ENCODE measurements at places on chromosomes 12 and 14.
A peak's percentile ranks its signal among the peaks of the same experiment; 100 is the strongest.

DNA sequence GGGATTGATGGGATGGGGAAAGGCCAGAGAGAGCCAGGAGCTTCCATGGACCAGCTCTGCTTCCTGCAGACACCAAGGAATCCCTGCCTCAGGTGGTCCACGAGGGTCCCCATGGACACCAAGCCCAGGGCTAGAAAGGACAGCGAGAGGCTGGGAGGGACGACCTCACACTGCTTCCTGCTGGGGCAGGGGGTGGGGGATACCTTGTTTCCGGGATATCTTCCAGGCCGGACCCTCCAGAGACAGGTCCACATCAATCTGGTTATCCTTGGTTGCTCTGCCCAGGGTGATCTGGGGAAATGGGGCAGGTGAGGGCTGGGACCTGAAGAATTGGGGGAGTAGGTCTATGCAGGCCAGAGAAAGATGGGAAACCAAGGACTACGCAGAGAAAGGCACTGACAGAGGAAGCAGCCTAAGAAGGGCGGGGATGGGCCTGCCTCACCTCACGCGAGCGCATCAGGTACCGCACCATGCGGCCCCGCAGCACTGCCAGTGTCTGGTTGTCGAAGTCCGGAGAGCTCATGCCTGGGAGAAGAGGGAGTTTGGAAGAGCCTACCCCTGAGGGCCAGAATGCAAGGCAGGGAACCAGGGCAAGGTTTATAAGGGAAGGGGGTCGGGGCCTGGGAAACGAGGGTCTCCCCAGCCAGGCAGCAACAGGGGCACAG is 8.8 kb downstream of the MCRS1 start:
- DNase-seq = no peak

- no peak for DNase-seq
Observed at GRCh38 chr12:62190689-62191490, 69.3 kb upstream of the USP15 start.

DNA sequence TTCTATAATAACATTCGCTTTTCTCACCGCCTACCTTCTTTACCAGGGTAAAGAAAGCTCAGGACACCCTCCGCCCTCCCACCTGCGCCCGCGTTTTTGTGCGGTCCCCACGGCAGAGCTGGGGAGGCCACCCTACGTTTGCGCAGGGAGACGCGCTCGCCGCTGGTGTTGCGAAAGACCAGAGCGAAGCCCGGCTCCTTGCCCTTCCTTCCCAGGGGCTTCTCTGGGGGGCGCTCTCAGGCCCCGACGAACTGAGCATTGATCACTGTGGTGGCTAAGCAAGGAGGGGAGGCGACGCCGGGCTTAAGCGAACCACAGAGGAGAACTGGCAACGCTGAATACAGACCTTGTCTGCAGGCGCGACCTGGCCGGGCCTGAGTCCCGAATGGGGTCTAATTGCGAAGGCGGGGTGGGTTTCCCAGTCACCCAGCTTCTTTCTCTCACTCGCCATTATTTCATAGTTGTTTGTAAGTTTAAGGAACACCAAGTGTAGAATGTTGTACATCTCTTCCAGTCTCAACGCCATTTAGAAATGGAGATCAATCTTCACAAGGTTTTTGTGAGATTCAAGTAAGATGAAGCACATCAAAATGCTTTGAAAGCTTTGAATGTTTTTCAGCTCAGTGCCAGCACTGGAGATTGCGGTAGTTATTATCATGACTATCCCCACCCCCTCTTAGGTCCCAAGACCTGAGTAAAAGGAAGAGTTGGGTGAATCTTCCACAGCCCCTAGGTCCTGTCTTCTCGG is 1.7 kb upstream of the NKX2-1 start:
- no peak for DNase-seq

GRCh38 chr14:24699052-24699451 is 65.1 kb upstream of the GZMB start:
- no peak for DNase-seq

DNA sequence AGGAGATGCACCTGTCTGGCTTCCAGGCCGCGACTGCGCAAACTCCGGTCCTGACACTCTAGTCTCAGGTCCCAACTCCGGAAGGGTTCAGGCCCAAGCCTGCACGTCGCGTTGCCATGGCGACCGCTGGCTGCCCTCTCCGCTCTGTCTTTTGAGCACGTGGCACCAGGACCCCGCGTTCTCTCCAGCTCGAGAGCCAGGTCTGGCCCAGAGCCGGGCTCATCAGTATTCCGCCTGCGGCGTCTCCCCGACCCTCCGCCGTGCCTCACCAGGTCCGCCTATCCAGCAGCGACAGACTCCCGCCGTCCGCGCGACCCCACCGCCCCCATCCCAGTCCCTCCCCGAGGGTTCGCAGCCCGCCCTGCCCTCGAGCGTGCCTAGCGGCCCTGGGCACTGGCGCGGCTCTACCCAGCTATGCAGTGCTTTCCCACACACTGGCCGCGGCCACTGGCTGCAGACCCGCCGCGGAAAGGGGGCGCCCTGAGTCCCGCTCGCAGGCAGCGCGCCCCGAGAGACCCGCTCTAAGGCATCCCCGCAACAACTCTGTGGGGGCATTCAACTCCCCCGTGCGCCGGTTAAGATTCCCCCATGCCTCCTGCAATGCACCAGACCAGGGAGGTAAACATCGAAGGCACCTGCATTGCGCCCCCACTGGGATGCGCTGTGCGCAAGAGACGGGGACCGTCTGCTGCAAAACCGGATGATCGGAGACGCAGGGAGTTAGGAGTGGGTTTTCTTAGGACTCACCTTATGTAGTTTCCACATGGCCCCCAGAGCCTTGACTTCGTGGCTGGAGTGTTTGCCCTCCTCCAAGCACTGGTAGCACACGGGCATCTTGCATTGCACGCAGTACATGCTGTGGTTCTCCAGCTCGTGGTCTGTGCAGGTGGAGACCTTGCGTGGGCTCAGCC is 1.3 kb downstream of the TRIM9 start:
- DNase-seq = peak; percentile 15

GRCh38 chr12:3152011-3152511 is 74.9 kb downstream of the TSPAN9 start:
- DNase-seq = no peak

- no peak for DNase-seq
Observed at GRCh38 chr12:86435053-86435452, 178.9 kb upstream of the MGAT4C start.

GRCh38 chr12:52442600-52443061 is 8.5 kb upstream of the KRT75 start:
- DNase-seq = no peak

- DNase-seq = no peak
Observed at GRCh38 chr14:103718572-103718971, 3.0 kb downstream of the ZFYVE21 start.

DNA sequence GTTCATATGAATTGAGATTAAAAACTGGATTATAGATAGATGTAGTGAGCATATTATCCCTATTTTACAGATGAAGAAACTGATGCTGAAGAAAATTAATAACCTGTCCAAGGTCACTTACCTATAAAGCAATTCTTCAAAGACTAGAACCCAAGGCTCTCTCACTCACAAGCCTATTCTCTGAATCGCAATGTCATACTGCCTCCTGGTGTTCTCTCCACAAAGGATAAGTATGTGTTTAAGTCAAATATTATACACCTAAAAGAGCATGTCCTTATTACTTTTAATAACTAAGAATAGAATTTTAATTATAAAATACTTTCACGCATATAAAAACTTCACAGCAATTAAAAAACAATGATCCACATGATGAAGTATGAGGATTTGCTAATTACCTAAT is 721.3 kb upstream of the USP15 start:
- DNase-seq = no peak

All from activated CD8-positive, alpha-beta memory T cell treated with anti-CD3 and anti-CD28 coated beads for 1 hour (primary cell).